ENCODE measurements at places on chromosomes 1 and 21.

GRCh38 chr1:97529600-97529999 lies 391.2 kb downstream of the DPYD start:
- no peak for DNase-seq

GRCh38 chr1:64834734-64835133 lies 89.9 kb downstream of the RAVER2 start:
- DNase-seq = no peak

DNA sequence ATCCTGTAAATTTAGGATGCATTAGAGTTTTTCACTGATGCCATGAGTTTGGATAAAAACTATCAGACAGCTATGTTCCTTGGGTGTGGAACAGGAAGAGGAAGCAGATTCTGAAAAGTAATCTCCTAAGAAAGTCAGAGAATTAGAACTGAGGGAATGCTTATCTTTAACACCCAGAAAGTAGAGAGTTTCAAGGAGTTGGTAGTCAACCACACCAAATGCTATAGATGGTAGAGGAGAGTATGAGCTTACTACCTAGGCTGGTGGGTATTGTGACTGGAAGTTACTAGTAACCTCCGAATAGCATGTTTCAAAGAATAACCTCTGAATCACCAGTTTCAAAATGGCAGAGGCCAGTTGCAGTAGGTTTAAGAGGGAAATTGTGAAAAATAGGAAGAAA lies 288.0 kb downstream of the HMCN1 start:
- no peak for DNase-seq

- DNase-seq = no peak
These were observed 360.6 kb upstream of the USP24 start for GRCh38 chr1:55575571-55576279.

- no peak for DNase-seq
These were observed 977.9 kb downstream of the BRINP3 start for GRCh38 chr1:189499736-189500135.

- DNase-seq = no peak
These were observed 1.2 kb downstream of the VAV3 start for GRCh38 chr1:107963601-107964335.

DNA sequence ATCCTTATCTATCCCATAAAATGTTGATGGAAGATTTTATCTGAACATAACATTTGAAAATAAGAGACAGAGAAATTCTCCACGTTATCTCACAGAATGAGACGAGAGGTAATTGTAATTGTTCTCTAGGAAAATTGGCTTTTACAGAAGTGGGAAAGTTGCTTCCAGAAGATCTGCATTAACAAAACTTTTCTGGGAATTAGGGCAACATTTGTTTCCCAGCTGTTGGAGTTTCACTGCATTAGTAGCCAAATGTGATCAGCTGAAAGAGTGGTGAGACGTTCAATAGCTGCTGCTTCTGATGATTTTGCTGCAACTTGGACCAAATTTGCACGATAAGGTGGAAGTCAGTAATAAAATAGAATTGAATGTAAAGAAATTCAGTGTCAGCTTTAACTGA lies 7.6 kb downstream of the CHODL start:
- DNase-seq = no peak

DNA sequence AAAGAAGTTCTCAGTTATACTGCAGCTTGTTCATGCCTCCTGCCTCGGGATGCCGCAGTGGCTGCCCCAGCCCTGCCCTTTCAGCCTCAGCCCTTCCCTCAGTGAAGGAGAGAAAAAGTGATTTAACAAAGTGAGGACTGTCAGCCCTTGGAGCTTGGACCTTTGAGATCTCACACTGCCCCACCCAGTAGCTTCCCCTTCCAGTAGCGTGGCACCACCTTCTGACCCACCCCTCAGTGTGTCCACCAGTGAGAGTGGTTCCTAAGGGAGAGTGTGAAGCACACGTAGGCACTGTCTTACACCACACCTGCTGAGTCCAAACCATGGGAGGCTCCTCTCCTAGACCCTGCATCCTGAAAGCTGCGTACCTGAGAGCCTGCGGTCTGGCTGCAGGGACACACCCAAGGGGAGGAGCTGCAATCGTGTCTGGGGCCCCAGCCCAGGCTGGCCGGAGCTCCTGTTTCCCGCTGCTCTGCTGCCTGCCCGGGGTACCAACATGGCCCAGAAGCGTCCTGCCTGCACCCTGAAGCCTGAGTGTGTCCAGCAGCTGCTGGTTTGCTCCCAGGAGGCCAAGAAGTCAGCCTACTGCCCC lies at the start of gene CDA:
Gene CDA, plus strand, starts transcription at position 464 of the 592 bp plus-strand sequence. Its CDS starts 33 bp downstream, at position 497.
- no peak for DNase-seq

- DNase-seq = no peak
These were observed 18.4 kb upstream of the UQCRHL start for GRCh38 chr1:15825800-15826199.

- no peak for DNase-seq
These were observed 8.7 kb downstream of the CTXND2 start for GRCh38 chr1:150895618-150896017.

- DNase-seq = no peak
These were observed 8.1 kb upstream of the CNN3 start for GRCh38 chr1:94935034-94935433.

DNA sequence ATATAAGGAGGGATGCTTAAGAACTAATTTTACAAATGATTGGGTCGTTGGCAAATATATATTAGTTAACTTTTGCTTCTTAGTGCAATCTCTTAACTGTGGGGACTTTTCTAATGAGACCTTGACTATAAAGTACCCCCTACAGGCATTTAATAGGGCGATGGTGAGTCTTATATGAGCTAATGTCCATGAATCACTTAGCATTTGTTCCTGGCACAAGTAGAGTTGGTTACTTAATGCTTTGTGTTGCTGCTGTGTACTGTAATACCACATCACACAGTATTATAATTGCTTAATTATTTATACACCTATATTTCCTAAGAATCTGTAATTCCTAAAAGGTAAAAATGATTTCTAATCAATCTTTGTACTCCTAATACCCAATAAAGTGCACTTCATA lies 25.3 kb upstream of the TMCO1 start:
- no peak for DNase-seq

DNA sequence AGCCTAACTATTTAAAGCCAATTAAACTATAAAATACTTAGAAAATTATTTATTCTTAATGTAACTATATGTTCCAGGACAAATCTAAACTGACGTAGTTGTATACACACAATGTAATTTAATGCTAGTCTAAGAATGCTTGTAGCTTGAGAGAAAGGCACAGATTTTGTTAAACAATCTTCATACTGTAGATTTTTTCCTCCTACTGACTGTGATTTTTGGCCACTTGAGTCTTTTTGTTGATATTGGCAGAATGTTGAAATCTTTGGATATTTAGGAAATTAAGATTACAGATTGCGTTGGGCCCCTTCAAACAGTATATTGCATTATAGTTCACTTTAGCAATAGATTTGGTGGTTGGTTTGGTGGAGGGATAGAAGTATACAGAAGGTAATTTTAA lies 40.5 kb downstream of the ATF3 start:
- DNase-seq = no peak

GRCh38 chr1:56547977-56548376 lies 31.4 kb downstream of the PLPP3 start:
- DNase-seq = no peak

All from COR-L47 (cell line).